ENCODE measurements at places on chromosomes 2 and 18. TPM values are rescaled to one million over a fixed set of nuclear protein-coding genes. Genes with fewer than 3 reads are reported as not detected.

DNA sequence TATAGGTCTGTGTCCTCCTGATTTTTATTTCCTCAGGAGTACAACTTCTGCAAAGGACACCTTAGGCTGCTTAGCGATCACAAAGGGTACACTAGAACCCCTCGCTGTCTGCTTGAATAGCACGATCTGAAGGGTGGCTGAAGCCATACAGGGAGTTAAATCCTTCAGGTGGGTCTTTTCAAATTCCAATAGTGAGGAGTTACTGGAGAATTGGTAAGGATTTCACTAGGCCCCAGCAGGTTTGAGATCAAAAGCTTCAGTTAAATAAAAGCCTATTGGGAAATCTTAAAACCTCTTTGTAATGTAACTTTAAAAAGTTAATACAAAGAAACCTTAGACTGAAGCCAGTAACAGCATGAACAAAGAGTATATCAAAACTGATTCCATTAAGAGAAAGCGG lies 613.1 kb downstream of the ZEB2 start:
- DNase-seq, result no peak

Gene CROCC2
- total RNA-seq, result 0.05 TPM

Gene ING5
- total RNA-seq, result 18.3 TPM

Gene FSHR
- total RNA-seq, result not detected

Measured in colonic mucosa (tissue), 4 donors.